ENCODE measurements at places on chromosomes 2 and 18.

DNA sequence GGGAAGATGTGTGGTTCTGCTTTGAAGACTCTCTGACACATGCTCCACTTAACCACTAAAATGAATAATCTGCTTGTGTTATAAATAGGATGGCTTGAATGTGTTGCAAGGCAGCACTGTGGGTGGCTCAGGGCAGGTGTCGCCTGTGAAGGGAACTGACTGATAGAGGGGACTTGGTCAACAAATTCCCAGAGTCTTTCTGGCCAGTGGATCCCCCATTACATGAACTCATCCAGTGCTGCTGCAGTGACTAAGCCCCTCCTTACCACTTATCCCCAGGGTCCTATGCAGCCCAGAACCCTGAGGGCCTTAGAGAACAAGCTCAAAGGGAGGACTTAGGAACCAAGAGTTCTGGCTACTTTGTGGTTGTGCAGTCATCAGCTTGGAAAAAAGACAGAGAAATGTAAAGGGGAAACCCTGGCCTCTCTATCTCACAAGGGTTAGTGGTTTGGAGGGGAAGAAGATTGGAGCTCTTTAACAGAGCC, 226.2 kb upstream of the TNP1 start:
- DNase-seq, result no peak

DNA sequence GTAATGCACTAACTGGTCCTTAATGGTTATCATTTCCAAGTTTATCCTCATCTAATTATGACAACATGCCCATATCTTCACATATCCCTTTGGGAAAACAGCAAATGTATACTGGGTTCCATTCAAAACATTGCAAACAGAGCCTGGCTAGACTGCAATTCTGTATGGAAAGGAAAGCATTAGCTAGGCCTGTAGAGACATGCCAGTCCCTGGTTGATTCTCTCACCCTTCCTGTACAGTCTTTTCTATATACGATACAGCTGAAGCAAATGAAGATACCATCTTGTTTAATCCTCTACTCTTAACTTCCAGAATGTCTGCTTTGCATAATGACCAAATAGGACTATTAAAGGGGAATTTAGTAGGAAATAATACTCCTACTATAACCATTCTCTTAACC, 294.4 kb upstream of the MC4R start:
- DNase-seq, result no peak

DNA sequence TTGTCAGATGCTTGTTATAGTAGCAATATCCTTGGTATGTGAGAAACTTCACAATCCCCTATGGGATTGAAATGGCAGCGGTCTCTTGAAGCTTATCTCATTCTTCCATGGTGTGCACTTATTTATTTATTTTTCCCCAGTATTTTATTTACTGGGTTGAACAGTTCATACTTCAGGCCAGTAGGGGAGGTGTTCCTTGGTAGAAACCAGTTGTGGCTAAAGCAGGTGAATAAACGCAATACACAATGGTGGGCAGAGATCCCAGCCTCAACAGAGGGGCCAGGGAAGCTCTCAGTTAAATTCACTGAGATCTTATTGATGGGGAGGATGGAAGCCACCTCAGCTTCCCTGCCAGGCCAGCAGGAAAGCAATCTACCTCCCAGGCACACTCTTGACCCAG, 93.7 kb upstream of the SRD5A2 start:
- no peak for DNase-seq

- no peak for DNase-seq
These were observed 6.4 kb upstream of the BOK start for GRCh38 chr2:241551998-241552737.

- no peak for DNase-seq
These were observed 30.1 kb upstream of the MBOAT2 start for GRCh38 chr2:9033385-9034168.

GRCh38 chr2:229865033-229865432, 56.8 kb downstream of the TRIP12 start:
- no peak for DNase-seq

- DNase-seq, result no peak
These were observed 40.5 kb upstream of the PAPOLG start for GRCh38 chr2:60715561-60715960.

- DNase-seq, result peak; percentile 80
These were observed 219.8 kb upstream of the PARD3B start for GRCh38 chr2:204325468-204325867.

- DNase-seq, result no peak
These were observed 26.8 kb downstream of the RHBDD1 start for GRCh38 chr2:226862623-226863022.

- no peak for DNase-seq
These were observed 696.3 kb downstream of the BCL11A start for GRCh38 chr2:59857109-59857508.

DNA sequence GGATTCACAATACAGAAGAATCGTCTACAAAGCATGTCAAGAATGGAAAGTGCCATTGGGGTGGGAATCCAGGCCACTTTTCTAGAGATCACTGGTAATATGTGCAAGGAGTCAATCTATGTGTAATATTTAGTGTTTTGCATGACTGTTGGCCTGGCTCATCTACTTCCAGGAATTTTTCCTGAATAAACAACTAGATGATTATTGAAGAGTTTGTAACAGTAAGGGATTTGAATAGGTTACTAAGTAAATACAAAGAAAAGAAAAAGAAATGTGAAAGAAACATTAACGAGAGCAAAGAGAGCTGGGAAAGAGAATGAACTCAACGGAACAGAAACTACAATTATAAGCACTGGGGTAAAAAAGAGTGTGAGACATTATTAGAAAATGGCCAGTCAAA, 406.0 kb downstream of the TGIF1 start:
- DNase-seq, result no peak

- DNase-seq, result no peak
These were observed 107.7 kb upstream of the CDC42EP3 start for GRCh38 chr2:37779139-37779538.

GRCh38 chr2:24209389-24210105, 34.7 kb downstream of the FAM228A start:
- peak; percentile 2 for DNase-seq

GRCh38 chr2:205579335-205579734, 103.0 kb upstream of the NRP2 start:
- DNase-seq, result no peak

GRCh38 chr2:58130238-58130637, 83.6 kb downstream of the VRK2 start:
- no peak for DNase-seq

GRCh38 chr2:203705178-203705577, 1.3 kb upstream of the CD28 start:
- DNase-seq, result no peak

DNA sequence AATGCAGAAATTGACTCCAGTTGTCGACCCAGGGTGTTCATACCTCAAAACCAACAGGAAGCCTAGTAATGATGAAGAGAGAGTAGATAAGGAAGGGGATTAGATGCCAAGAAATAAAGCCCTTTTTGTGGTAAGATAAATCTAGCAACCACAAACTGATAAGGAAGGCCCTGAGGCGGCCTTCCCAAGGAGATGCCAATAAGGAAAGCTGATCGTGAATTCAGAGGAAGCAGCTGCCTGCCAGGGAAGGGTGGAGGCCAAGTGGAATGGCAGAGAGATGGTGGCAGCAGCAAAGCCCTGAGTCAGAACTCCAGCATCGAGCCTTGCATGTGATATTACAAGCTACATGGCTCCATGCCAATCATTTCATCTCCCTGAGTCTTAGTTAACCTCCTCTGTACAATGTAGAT, 126.3 kb downstream of the IRS1 start:
- DNase-seq, result no peak

GRCh38 chr18:26477828-26478466, 70.4 kb downstream of the KCTD1 start:
- no peak for DNase-seq

DNA sequence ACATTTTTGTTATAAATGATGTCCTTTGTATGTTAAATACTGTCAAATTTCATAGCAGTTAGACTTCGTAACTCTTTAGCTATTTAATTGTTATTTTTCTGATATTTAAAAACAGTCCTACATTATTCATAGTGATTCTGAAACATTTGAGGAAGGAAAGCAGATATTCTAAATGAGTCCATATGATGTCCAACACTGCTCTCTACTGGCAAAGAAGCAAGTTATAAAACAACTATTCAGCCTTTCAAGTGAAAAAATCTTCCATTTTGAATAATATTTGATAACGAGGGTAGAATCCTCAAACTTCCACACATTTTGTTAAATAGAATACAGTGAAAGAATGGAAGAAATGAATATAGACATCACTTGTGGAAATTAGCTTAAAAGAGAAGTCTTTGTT, 220.8 kb downstream of the GULP1 start:
- peak; percentile 18 for DNase-seq

DNA sequence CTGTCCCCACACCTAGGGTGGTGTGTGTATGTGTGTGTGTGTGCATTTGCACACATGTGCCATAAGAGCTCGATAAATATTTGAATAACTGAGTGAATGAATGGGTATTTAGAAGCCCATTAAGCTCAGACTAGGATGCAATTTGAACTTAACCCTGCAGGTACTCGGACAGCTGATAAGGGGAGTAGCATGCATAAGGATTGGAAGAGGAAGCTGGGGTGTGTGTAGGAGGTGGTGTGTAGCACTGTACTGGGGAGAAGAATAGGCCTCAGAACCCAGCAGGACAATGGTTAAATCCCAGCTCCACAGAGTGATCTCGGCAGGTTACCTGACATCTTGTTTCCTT, 1.8 kb upstream of the KCNF1 start:
- DNase-seq, result no peak

GRCh38 chr18:6876641-6877041, 147.1 kb downstream of the ARHGAP28 start:
- no peak for DNase-seq

DNA sequence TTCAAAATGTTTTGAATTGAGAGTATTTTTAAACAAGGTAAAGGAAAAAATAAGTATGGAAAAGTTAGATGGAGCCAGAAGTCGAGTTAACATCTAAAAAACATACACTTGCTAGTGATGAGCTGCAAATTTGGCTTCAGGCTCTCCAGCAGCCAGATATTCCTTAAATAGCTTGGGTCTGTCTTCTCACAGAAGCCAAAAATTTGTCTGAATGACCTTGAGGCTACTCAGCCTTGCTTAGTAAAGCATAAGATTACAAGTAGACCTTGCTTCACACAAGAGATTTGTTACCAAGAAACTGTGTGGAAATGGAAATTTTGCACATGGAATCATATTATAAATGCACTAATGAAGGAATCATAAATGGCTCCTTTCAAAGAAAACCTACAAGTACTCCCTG, 40.8 kb upstream of the GRB14 start:
- no peak for DNase-seq

- no peak for DNase-seq
These were observed 335.4 kb upstream of the CDH2 start for GRCh38 chr18:28512357-28512756.

DNA sequence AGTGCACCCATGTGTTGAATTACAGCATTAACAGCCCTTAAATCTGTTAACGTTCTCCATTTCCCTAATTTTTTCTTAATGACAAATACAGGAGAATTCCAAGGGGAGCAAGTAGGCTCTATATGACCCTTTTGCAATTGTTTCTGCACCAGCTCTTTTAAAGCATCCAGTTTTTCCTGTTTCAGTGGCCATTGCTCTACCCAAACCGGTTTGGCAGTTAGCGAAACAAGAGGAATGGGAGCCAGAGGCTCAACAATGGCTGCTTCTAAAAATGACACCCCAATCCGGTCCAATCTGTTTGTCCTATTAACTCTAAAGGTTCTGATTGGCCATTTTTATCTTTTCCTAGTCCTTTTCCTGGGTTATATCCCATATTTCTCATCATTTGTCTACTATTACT, 15.1 kb upstream of the SUCLG1 start:
- DNase-seq, result no peak

DNA sequence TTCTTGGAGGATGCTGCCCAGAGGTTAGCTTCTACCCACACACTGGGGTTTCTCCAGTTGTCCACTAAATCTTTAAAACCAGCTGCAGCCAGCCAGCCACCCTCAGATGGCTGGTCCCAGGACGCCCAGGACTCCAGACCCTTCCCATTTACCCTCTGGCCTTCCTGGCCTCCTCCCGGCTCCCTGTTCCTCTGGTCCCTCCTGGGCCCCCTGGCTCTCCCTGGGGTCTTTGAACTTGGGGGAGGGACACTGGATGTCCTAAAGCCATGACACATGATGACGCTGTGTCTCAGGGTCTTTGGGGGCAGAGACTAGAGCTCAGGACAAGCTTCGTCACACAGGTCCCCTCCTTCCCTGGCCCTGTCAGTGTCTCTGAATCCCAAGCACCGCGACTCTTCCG, 201.1 kb upstream of the HDAC4 start:
- no peak for DNase-seq

DNA sequence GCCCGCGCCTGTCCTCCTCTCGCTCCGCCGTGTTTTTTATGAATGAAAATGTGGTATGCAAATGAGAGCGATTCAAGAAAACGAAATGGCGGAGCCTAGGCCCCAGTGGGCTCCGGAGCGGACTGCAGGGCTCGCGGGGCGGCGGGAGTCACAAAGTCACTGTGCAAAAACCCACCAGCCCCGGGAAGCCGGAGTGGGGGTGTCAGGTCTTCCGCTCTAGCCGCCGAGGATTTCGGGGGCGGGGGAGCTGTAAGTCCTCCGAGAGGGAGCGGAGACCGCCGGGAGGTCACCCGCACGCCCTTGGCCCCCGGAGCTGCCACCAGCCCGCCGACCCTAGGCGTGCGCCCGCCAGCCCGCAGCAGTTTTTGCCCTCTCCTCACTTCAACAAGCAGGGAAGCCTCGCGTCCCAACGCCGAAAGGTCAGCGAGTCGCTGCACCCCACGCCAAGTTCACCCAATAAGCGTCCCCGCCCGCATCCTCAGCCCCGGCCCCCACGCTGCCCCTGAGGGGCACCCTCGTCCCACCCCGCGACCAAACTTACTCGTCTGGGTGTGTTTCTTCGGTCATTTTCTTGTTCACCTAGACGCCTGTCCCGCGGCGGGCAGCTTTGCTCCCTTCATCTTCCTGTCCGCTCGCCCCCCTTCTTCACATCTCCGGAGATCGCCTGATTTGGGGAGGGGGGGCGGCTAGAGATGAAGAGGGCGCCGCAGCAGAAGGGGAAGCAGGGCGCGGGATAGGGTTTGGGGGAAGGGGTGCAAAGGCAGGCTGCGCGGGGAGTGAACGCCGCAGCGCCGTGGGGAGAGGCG, 775 bp downstream of the SPRED2 start:
- peak; percentile 38 for DNase-seq

DNA sequence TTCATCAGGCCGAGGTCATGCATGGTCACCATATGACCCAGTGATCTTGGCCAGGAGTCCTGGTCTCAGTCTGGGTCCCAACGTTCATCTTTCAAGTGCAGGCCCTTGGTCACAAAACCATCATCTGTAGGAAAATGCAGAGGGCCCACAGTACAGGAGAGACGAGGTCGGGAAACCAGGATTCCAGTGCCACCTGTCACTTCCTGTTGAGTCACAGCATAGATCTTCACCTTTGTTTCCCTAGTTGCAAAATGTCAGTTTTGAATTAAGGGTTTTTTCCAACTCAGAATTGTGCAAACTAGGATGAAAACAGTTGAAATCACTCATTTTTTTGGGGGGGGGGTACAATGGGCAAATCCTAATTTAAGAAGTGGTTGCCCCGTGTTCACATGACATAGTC, 162.2 kb downstream of the INSIG2 start:
- DNase-seq, result no peak

DNA sequence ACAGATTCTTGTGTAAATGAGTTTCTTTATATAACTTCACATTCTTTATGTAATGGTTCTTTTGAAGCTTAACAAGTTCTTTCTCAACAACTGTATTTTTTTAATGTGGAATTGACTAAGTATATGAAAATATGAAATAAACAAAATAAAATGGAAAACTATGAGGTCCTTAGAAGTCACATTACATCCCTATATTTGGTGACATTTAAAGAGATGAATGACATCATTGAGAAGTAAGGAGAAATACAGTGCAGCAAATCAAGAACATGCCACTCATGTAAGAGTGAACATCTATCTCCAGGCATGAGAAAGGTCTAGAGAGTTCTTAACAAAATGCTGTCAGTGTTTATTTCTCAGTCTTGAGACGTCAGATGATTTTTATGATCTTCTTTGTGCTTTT, 39.0 kb upstream of the AAK1 start:
- DNase-seq, result no peak
